ENCODE measurements at places on chromosomes 11 and 22. TPM values are rescaled to one million over a fixed set of nuclear protein-coding genes. Genes with fewer than 3 reads are reported as not detected.

Gene LMO1
- total RNA-seq = 0.61 TPM

Gene BATF2
- 1.7 TPM for total RNA-seq

Gene FXYD6
- 31.9 TPM for total RNA-seq

Gene PLA2G3
- total RNA-seq = not detected

Gene TMPRSS5
- 0.42 TPM for total RNA-seq

Gene HTR3A
- not detected for total RNA-seq

DNA sequence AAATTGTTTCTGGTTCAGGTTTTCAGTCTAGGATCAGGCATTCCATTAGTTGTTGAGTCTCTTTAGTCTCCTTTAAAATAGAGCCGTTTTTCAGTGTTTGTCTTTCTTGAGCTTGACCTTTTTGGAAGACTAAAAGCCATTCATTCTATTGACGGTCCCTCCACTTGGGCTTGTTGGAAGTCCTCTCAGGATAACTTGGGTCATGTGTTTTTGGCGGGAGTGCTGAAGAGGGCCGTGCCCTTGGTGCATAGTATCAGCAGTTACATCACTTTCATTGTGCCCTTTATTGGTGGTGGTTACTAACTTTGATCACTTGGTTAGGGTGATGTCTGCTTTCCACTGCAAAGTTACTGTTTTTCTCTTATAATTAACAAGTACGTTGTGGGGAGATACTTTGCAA is 20.8 kb downstream of the CECR2 start:
- DNase-seq = no peak

DNA sequence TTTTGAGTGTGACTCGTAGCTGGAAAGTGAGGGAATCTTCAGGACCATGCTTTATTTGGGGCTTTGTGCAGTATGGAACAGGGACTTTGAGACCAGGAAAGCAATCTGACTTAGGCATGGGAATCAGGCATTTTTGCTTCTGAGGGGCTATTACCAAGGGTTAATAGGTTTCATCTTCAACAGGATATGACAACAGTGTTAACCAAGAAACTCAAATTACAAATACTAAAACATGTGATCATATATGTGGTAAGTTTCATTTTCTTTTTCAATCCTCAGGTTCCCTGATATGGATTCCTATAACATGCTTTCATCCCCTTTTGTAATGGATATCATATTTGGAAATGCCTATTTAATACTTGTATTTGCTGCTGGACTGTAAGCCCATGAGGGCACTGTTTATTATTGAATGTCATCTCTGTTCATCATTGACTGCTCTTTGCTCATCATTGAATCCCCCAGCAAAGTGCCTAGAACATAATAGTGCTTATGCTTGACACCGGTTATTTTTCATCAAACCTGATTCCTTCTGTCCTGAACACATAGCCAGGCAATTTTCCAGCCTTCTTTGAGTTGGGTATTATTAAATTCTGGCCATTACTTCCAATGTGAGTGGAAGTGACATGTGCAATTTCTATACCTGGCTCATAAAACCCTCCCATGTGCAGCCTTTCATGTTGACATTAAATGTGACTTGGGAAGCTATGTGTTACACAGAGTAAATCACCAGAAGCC is 11.0 kb downstream of the OR51E1 start:
- DNase-seq = no peak

GRCh38 chr22:41181349-41182241 is 23.5 kb upstream of the L3MBTL2 start:
- DNase-seq = no peak

DNA sequence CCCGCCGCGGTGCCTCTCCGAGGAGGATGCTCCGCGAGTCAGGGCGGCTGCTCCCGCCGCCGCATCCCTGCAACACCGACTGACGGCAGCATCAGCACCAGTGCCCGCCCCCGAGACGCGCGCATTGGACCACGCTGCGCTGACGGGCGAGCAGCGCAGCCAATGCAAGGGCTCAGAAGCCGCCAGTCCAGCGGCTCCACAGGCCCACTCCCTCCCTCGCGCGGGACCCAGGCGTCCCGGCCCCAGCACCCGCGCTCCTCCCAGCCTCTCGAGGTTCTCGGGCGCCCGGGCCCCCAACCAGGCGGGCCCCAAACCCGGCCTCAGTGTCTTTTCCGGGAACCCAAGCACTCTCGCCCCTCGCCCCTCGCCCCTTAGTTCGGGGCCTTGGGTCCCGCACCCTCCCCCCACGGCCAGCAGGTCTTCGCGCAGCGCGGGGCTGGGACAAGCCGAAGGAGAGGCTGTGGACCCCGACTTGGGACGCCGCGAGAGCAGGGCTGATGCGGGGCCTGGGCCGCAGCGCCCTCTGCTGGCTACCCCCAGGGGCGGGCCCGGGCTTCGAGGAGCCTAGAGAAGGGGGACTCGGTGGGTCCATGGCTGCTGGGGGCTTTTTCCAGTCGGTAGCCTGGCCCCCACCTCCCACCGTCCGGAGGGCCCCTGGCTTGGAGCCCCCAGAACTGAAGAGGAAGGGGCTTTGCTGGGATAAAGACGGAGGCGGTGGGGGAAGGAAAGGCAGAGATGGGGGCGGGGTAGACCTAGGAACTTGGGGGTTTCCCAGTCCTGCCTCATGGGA is at the start of gene NRXN2:
TSS of gene NRXN2 (minus strand) at position 81 of the 790 bp plus-strand sequence. CDS start 9,498 bp downstream, outside the sequence.
- DNase-seq = peak; percentile 82

- DNase-seq = no peak
These were observed 1.1 kb downstream of the YWHAH start for GRCh38 chr22:31945443-31945855.

- no peak for DNase-seq
These were observed 9.4 kb downstream of the PIK3IP1 start for GRCh38 chr22:31282748-31283468.

GRCh38 chr22:26579331-26579886 is 10.5 kb downstream of the TPST2 start:
- DNase-seq = peak; percentile 15

Measured in heart right ventricle (tissue), 16 donors.